AG10803 (cell line): ENCODE measurements at places on chromosomes 11 and 22.

- no peak for DNase-seq
Measured at GRCh38 chr11:44539971-44540370, 25.5 kb upstream of the CD82 start.

DNA sequence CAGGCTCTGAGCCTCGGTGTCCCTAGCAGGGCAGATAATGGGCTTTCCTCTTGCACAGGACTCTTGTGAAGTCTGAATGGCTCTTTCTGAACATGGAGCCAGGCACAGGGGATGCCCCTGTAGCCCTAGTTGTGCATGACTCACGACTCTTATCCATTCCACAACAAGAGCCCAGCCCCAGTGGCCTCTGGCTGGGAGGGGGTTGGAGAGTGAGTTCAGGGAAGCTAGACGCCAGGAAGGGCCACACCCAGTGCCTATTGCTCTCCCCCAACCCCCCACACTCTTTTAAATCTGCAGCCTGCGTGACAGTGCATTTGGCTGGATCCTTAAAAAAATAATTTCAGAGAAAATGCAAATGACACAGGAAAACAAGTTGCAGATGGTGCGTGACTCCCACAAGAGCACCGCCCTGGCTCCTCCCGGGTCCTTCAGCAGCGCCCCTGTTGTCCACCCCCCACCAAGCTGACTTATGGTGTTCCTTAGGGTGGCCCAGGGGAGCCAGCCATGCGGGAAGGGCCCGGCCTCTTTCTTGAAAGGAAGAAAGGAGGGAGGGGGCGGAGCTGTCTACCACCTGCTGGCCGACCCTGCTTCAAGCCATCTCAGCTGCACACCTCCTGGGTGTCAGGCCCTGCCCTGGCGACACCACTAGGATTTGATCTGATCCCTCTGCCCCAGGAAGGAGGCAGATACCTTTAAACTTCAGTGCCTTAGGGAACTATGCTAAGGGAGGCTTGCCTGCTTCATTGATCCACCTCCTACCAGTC is 74.7 kb downstream of the MN1 start:
- peak; percentile 94 for DNase-seq

DNA sequence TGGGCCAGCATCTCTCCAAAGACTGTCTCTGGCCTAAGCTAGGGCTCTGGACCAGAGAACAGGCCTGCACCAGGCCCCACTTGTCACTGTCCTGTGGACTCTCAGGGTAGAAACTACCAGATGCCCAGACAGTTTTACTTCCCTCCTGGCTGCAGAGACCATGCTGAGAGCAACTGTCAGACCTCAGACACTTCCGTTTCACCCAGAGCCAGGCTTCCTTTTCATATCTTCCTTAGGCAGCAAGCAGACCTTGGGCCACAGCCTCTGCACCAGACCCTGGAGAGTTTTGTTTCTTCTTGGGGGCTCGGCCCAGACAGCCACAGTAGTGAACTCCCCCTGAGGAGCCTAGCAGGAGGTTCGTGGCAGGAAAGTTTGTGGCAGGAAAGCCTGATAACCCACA is 12.1 kb upstream of the FCHSD2 start:
- no peak for DNase-seq

- DNase-seq: no peak
Measured at GRCh38 chr11:33804471-33804870, 30.2 kb upstream of the FBXO3 start.

GRCh38 chr11:77302752-77303151 is 1.3 kb upstream of the GDPD4 start:
- no peak for DNase-seq

DNA sequence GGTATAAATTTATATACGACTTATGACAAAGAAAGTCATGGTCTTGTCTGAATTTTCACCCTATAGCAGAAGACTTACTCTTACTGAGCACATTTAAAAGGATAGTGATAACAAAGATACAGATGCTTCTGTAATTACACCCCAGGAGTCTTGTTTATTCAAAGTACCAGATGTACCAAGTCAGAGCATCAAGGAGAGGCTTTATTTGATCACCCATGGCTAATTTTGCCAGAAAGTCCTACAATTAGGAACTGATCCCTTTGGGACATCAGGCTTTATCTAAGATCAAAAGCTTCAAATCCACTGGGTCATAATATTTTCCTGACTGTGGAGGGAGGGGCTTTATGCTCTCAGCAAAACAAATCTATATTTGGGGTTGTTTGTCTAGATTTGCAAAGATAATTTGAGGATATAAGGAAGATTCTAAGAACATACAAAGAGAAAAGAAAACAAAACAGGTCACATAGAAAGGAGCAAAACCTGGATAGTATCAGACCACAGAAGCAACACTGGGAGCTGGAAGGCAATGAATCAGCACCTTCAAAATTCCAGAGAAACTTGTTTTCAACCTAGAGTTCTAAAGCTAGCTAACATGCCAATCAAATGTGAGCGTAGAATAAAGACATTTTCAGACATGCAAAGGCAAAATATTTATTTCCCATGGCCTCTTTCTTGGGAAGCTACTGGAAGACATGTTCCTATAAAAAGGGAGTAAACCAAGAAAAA is 124.8 kb upstream of the CSNK2A3 start:
- no peak for DNase-seq

- no peak for DNase-seq
Measured at GRCh38 chr22:49549256-49550140, 278.2 kb downstream of the BRD1 start.

- peak; percentile 31 for DNase-seq
Measured at GRCh38 chr11:10845589-10845988, 12.3 kb downstream of the ZBED5 start.

DNA sequence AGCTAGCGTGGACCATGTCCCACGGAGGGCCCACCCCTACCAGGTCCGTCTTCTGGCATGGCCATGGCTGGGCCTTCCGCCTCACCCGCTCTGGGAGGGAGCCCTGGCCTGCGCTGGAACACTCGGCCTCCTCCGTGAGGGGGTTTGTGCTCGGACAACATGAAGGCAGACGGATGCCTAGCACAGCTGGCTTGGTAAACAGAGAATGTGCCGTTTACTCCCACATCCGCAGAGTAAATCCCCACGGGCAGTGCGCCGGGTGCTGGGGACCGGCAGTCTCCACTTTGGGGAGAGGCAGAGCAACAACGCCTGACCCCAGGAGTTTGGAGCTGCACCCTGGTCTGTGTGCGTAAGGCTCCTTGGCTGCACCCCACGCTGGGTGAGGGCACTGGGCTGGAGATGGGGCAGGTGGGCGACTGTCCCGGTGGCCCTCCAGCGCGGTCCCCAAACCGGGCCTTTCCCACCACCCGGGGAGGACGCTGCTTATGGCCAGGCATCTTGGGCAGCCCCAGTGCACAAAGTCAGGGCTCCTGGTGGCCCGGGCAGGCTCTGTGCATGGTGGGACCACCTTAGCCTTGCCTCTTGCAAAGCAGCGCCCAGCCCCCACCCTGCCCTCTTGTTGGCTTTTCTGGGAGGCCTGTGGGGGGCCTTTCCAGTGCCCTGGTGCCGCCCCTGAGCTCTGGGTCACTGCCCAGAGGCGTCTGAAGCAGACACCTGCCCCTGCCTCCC is 30.7 kb upstream of the MUC5AC start:
- no peak for DNase-seq

DNA sequence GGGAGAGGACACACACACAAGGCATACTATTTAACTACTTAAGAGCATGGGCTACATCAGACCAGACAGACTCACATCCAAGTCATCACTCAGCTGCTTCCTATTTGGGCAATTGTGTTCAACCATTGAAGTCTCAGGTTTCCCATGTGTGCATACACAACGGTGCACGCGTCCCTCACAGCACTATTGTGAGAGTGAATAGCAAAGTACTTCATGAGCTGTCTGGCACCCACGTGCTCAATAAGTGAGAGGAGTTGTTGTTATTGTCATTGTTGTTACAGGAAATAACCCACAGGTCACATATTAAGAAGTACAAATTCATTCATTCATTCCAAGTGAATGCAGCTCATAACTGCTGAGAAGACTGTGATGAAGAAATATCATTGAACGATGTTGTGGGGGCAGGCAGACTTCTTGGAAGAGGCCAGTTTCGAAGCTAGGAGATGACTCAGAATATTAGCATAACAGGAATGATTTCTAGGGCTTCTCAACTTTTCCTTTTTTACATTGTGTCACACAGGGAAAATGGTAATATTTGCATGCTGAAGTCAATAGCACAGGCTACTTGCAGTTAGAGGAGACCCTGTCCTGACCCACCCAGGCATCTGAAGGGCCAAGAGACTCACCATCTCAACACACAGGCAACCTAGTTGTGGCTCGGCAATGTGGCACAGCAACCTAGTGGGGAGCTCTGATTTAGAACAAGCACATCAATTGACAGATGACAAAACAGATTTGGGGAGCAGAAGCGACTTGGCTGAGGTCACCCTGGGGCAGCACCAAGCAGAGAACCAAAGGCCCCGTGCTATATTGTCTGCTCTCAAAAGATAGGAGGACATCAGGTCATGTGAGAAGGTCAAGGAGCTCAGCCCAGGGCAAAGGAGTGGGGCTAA is 606.0 kb downstream of the BUD13 start:
- no peak for DNase-seq

GRCh38 chr22:25833091-25833490 is 91.1 kb downstream of the MYO18B start:
- DNase-seq: no peak

- no peak for DNase-seq
Measured at GRCh38 chr11:35126879-35127581, 11.9 kb upstream of the CD44 start.

DNA sequence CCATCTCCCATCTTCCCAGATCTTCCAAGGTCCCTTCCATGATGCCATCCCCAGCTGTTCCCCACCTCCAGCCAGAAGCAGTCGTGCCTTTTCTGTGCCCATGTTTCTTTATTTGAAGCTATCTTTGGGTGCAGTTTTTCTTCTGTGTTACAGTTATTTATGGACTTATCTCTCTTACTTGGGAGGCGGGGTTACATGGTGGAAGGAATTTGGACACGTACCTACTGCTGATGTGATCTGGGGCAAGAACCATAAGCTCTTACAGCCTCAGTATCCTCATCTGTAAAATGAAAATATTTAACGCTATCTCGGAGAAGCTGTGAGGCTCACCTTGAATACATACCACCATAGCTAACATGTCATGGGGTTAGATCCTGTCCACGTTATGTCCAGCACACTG is 98.9 kb downstream of the ZBTB16 start:
- no peak for DNase-seq

DNA sequence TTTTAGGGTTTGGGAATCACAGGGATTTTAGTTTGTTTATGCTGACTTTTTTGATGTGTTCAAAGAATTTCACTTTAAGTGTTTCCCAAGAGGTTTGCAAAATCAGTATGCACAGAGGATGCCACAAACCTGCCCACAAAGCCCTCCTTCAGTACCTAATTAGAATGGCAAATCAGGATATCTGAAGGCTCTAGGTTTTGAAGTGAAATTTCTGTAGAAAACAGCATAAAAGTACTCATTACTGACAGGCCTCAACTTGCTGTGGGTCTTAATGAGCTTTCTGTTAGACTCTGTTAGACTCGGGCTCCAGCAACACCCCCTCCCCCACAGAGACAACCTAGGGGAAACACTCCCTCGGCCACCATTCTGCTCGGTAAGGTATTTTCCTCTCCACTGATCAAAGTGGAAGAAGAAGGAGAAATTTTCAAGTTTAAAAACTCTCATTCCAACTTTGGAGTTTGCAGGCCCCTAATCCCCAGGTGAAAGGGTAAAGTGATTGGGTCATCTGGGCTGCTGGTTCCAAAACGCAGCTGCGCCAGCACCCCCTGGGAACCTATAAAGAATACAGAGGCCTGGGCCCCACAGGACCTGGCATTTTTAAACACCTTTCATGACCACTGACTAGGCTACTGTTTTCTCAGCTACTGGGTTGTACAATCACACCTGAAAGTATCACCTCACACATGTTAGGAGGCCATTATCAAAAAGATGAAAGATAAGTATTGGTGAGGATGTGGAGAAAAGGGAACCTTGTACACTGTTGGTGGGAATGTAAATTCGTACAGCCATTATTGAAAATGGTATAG is 67.5 kb downstream of the PLEKHA7 start:
- DNase-seq: no peak

DNA sequence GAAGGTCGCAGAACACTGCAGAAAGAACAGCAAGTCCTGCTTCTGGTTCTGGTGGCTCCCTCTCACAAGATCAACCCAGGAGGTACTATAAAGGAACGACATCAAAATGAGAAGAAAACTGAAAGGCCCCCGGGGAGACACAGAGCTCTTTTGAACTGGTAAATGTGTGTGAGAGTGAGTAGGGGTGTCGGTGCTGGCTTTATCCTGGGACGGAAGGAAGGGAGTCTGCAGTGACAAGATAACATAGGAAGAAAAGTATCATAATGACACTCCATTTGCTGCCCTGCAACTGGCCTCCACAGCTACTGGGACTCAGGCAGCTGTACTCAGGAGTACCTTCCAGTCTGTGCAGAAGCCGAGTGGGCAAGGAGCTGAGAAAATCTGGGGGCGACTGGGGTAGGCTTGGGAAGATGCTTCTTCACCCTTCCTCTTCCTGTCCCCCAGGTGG is 60.9 kb downstream of the ENTHD1 start:
- no peak for DNase-seq

GRCh38 chr11:118437208-118438125 is 1.2 kb downstream of the KMT2A start:
- DNase-seq: peak; percentile 34

DNA sequence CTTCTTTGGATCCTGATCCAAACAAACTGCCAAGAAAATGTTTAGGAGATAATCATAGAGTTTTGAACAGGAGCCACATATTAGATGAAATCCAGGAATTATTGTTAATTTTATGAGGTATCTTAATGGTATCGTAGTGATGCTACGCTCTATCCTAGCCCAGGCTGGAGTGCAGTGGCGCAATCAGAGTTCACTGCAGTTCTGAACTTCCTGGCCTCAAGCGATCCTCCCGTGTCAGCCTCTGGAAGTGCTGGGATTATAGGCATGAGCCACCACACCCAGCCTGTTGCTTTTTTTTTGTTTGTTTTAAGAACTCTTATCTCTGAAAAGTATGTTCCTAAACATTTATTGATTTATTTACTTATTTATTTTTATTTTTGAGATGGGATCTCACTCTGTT is 2.4 kb downstream of the GSTT4 start:
- DNase-seq: no peak

GRCh38 chr22:48658871-48659270 is 1168.8 kb downstream of the BRD1 start:
- DNase-seq: no peak

DNA sequence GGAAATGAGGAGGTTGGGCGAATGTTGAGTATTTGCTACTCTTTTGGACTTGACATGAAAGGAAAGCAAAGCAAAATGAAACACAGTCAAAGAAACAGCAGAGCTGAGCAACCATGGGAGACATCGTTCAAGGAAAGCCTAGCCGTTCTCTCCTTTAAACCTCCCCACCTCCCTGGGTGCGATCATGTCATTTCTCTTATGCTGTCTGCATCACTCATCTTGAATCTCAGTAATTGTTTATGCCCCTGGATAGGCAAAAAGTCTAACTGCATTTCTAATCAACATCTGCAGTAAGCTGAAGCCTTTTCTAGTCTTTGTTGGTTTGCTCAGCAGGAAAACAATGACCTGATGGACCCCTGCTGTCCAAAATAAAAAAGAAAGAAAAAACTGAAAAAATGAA is 107.0 kb downstream of the MSANTD4 start:
- DNase-seq: no peak
